ENCODE measurements at places on chromosomes 5 and 9. TPM values are rescaled to one million over a fixed set of nuclear protein-coding genes. Genes with fewer than 3 reads are reported as not detected.

The PLPP6 gene
- 10.5 TPM for total RNA-seq

The SLC6A18 gene
- not detected for total RNA-seq

The CCL21 gene
- not detected for total RNA-seq

The SPATA31C1 gene
- not detected for total RNA-seq

The ZNF782 gene
- total RNA-seq = 4.9 TPM

The EPB41L4B gene
- not detected for total RNA-seq

The SVEP1 gene
- not detected for total RNA-seq

GRCh38 chr9:95188459-95188858 is 129.1 kb downstream of the FANCC start:
- H3K27ac ChIP-seq = no peak overlapping the region
- no peaks in the 10 kb centered on the region for H3K36me3 ChIP-seq
- H3K4me1 ChIP-seq = peaks cover 6% of the 10 kb centered on the region
- H3K4me3 ChIP-seq = no peak overlapping the region

DNA sequence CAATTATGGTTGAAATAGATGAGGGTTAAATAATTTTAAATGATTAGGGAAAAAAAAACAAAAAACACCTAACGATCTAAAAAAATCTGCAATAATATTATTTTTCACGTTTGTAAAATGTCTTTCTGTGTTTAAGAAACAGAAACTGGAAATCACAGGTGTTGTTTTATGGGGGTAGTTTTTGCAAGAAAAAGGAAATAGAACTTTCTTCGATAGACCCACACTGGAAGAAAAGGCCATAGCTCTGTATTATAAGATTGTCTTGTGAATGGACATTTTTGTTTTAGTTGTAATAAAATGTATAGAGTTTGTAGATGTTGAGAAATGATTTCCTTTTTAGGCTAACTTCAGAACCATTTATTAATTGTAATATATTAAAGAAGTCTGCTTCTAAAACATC is 5.5 kb downstream of the CSNK1G3 start:
- no peak overlapping the region for H3K27ac ChIP-seq
- no peak overlapping the region for H3K4me3 ChIP-seq
- no peak for DNase-seq
- H3K36me3 ChIP-seq = no peaks in the 10 kb centered on the region
- H3K27me3 ChIP-seq = no peaks in the 10 kb centered on the region

- no peak overlapping the region for H3K27ac ChIP-seq
- peaks cover 4% of the 10 kb centered on the region for H3K4me1 ChIP-seq
- H3K27me3 ChIP-seq = peaks cover 43% of the 10 kb centered on the region
- no peak for DNase-seq
These were observed 29.8 kb downstream of the NEUROG1 start for GRCh38 chr5:135505973-135506372.

DNA sequence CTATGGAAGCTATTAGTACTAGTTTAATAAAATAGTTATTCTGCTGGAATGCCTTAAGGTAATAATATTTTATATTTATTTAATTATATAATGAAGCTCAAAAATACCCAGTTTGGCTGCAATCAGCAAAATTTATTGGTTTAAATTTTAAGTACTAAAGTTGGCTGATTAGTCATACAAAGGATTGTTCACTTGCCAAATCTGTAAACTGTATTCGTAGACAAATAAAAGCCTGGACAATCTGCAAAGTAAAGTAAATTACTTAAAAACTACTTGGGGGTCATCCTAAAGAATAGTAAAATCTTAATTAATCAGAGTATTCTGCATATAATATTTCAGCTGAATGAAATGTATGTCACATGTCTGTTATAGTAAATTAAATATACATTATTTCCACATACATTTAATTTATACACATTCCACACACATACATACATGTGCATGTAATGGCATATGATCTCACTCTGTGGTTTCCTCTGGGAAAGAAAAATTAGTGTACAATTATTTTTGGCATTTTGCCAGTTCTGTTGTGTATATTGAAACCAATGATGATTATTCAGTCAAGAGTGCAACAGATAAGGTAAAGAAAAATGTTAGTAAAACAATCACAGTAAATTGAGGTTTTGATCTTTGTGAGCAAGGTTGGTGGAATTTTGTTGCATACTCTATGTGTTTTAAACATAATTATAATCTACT is 455.9 kb downstream of the CDH9 start:
- DNase-seq = no peak
- H3K27me3 ChIP-seq = no peaks in the 10 kb centered on the region
- no peaks in the 10 kb centered on the region for H3K36me3 ChIP-seq
- no peak overlapping the region for H3K4me3 ChIP-seq
- H3K27ac ChIP-seq = no peak overlapping the region

- H3K4me1 ChIP-seq = no peaks in the 10 kb centered on the region
- H3K27me3 ChIP-seq = no peaks in the 10 kb centered on the region
- no peak overlapping the region for H3K4me3 ChIP-seq
- no peak for DNase-seq
These were observed 488.5 kb downstream of the NR2F1-AS1 start for GRCh38 chr5:93092349-93093105.

DNA sequence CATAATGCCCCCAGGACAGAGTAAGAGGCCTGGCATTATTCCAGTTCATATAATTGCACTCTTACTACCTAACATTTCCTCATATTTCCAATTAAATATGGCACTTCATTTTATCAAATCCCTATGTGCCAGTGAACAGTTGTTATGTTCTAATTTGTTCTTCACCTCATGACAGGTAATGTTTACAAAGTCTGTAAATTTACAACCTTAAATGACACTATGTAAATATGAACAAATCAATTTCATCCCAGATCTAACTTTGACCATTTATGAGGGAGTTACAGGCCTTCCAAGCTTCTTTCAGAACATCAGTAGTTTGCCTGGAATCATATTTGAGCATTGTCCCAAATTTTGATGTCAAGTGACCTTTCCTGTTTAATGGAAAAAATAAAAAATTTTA is 592.6 kb upstream of the CDH6 start:
- DNase-seq = no peak
- H3K4me1 ChIP-seq = no peaks in the 10 kb centered on the region
- no peak overlapping the region for H3K27ac ChIP-seq
- H3K4me3 ChIP-seq = no peak overlapping the region
- no peaks in the 10 kb centered on the region for H3K27me3 ChIP-seq

DNA sequence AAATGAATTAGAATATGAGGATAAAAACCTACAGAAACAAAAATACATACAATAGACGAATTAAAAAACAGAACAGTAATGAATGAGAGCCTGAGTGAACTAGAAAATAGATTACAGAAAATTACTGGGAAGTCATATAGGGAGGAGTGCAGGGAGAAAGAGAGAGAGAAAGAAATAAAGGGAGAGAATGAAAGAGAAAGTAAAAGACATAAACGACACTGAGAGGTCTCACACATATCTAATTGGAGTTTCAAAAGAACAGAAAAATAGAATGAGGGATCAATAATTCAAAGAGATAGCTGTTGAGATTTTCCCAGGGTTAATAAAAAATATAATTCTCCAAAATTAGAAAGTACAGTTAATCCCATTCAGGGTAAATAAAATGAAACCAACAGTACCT is 156.4 kb upstream of the FTMT start:
- H3K4me3 ChIP-seq = no peak overlapping the region
- no peaks in the 10 kb centered on the region for H3K36me3 ChIP-seq
- no peaks in the 10 kb centered on the region for H3K27me3 ChIP-seq
- no peaks in the 10 kb centered on the region for H3K4me1 ChIP-seq
- H3K27ac ChIP-seq = no peak overlapping the region

- no peak overlapping the region for H3K4me3 ChIP-seq
- no peaks in the 10 kb centered on the region for H3K36me3 ChIP-seq
- no peak for DNase-seq
These were observed 25.9 kb upstream of the TAL2 start for GRCh38 chr9:105636331-105636730.

DNA sequence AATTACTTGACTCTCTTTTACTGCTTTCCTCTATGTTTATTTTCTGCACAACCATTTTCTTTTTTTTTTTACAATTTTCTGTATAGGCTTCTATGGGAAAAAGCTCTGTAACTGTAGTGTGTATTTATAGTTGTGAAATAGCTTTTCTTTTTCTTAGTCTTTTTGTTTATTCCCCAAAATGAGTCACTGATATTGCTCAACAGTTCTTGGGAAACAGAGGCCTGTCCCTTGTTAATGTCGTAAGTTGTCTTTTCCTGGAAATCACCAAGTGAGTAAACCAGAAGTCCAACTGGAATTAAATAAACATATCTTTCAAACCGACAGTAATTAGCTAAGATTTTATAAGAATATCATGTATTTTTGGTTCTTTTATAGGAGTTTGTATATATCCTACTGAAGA is 325.1 kb upstream of the PRR16 start:
- no peaks in the 10 kb centered on the region for H3K27me3 ChIP-seq
- no peak overlapping the region for H3K4me3 ChIP-seq
- no peaks in the 10 kb centered on the region for H3K4me1 ChIP-seq
- no peak overlapping the region for H3K27ac ChIP-seq
- H3K36me3 ChIP-seq = no peaks in the 10 kb centered on the region

DNA sequence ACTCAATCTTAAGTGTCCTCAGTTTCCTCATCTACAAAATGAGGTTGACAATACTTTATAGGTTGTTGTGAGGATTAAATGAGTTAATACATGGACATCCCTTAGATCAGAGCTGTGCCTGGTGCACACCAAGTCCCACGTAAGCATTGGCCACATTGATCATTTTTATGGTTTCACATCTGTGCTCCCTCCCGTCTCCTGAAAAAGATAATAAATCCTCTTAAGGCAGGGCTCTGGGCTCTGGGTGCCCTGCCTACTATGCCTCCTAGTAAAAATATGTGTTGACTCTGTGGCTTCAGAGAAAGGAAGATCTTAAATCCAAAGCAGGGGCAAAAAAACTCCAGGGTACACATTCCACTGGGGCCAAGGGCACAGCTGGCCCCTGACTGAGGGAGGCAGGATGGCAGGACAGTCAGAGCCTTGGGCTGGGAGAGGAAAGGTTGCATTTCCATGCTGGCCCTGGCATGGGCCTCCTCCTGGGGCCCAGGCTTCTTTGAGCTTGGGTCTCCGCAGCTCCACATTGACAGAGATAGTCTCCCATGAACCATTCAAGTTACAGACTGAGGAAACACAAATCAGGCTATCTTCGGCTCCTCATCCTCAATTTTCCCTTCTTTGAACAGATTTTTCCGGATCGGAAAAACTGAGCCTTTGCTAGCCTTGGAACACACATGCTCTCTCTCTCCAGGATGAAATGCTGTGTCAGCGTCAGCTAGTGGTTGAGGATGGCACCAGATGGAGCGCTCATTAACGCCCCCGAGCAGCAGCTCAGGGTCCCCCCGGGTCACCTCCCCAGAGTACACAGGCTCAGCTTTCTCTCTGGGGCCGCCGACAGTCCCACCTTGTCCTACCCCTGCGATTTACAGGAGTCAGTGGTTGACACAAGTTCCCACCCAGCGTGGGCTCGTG is 22.4 kb upstream of the KIF12 start:
- H3K36me3 ChIP-seq = no peaks in the 10 kb centered on the region
- H3K4me3 ChIP-seq = no peak overlapping the region
- no peak for DNase-seq
- H3K4me1 ChIP-seq = no peaks in the 10 kb centered on the region
- H3K27me3 ChIP-seq = no peaks in the 10 kb centered on the region
- H3K27ac ChIP-seq = no peak overlapping the region

DNA sequence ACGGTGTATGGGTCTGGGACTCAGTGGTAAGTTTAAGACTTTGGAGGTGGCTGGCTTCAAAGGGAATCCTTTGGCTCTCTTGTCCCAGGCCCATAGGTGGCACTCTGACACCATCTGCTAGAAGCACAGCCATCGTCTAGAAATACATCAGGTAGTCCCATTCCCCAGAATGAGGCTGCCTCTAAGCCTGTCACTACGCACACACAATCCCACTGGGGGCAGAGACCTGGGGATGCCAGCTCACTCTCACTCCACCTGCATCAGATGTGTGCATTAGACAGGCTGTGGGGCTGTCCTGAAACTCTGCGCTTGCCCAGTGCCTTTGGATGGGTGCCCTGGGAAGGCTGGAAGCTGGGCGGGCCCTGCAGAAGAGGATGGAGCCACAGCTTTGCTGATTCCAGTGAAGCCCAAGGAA is 127.5 kb upstream of the PANK3 start:
- H3K36me3 ChIP-seq = no peaks in the 10 kb centered on the region
- no peak for DNase-seq
- H3K27ac ChIP-seq = no peak overlapping the region

GRCh38 chr5:23474315-23474714 is 33.1 kb upstream of the PRDM9 start:
- no peaks in the 10 kb centered on the region for H3K27me3 ChIP-seq
- H3K4me1 ChIP-seq = no peaks in the 10 kb centered on the region
- H3K36me3 ChIP-seq = no peaks in the 10 kb centered on the region
- H3K27ac ChIP-seq = no peak overlapping the region
- no peak overlapping the region for H3K4me3 ChIP-seq

DNA sequence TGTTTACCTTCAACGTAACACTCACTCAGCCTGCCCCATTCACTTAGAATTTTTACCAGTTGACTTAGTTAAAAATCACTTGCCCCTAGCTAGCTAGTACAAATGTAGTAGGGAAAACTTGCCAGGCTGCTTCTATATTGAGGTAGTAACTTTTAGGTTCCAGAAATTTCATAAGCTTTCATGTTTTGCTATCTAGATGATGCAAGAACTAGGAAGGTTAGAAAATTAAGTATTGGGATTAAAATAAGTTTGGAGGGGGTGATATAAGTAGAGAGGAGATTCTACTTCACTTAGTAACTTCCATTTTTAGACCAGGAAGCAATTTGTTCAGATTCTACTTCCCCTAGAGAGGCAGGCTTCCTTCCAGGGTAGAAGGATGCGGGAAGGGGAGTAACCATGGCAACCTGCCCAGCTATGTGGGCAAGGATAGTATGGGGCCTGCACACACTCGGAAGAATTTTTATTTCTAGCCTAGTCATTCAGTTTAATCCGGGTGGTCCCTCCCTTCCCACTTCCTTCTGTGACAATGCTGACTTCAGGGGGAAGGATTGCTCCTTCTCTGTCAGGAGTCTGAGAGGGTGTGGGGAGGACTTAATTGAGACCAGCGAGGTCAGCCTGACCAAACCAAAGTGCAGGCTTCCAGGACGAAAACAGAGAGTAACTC is 4.2 kb downstream of the DAB2 start:
- H3K36me3 ChIP-seq = no peaks in the 10 kb centered on the region
- H3K4me1 ChIP-seq = peaks cover 13% of the 10 kb centered on the region
- H3K4me3 ChIP-seq = no peak overlapping the region

GRCh38 chr5:127572930-127573329 is 55.5 kb downstream of the PRRC1 start:
- no peaks in the 10 kb centered on the region for H3K36me3 ChIP-seq
- H3K4me3 ChIP-seq = no peak overlapping the region
- H3K27ac ChIP-seq = no peak overlapping the region
- DNase-seq = no peak
- no peaks in the 10 kb centered on the region for H3K4me1 ChIP-seq
- no peaks in the 10 kb centered on the region for H3K27me3 ChIP-seq

- no peaks in the 10 kb centered on the region for H3K27me3 ChIP-seq
- H3K4me3 ChIP-seq = no peak overlapping the region
- peaks cover 2% of the 10 kb centered on the region for H3K4me1 ChIP-seq
- DNase-seq = no peak
These were observed 10.9 kb upstream of the ZDHHC11 start for GRCh38 chr5:861442-862366.

- no peaks in the 10 kb centered on the region for H3K4me1 ChIP-seq
- no peak overlapping the region for H3K27ac ChIP-seq
- DNase-seq = no peak
These were observed 70.1 kb upstream of the FSTL4 start for GRCh38 chr5:133682451-133682850.
